ENCODE measurements at places on chromosomes 2 and 18.

GRCh38 chr2:62806231-62806630, 100.7 kb downstream of the EHBP1 start:
- no peak for DNase-seq

DNA sequence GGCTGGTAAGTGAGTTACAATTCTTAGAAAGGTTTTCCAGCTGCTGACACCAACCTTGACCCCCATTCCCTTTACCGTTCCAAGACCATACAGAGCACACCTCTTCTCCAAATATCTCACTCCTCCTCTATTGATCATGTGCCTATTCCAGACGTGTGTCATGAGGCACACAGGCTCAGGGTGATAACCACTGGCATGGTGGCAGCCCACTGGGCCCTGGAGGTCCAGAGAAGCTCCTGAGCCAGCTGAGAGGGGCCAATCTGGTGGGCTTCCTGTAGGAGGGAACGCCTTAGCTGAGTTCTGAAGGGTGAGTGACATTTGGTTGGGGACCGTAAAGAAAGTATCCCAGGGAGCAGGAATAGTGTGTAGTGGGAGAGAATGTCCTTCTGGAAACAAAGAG, 28.3 kb downstream of the ZAP70 start:
- no peak for DNase-seq

DNA sequence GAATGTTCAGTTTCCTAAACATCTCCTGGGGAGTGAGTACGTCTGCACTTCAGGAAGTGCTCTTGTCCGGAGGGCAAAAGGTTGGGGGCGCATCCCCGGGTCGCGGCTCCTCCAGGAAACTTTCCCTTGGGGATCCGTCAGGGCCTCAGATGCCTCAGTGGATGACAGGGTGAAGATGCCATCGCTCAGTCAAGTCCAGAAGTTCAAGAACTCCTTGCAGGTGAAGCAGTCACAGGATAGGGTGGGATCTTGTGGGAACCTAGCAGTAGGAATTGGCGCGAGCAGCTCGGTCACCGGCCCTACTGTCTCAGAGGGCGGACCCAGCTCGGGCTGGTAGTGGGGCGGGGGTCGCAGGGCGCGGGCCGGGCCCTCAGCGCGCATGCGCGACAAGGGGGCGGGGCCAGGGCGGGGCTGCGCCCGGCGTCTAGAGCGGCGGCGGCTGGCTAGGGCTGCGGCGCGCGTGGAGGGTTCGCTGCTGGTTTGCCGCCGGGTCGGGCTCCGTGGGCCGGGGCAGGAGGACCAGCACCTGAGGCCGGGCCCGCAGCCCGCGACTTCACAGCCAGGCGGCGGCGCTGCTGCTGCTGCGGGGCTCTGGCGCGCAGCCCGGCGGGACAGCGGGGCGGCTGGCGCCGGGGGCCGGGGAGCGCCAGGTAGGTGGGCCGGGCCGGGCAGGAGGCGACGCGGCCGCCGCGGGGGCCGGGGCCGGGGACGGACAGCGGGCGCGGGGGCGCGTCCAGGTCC, at the start of gene INPP4A:
Gene INPP4A, plus strand, starts transcription at position 423 of the 741 bp plus-strand sequence. CDS start 75,191 bp downstream, outside the sequence.
- peak; percentile 52 for DNase-seq

DNA sequence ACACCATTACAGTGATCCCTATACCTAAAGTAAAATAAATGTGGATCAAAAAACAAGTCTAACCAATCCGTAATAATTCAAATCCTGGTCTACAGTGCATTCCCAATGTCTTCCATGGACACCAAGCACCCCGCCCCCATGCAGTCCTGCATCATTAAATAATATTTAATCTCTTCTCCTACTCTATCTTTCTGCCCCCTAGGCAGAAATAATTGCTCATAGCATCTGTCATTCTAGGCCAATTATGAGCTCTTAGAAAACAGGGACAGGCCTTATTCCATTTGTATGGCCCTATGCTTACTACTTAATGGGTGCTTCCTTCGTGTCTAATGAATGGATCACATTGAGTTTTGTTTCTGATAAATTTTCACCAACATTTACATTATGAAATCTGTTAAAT, 66.4 kb downstream of the PAX3 start:
- no peak for DNase-seq

Data from AG10803 (cell line).